ENCODE measurements at places on chromosomes 6 and 20. TPM values are rescaled to one million over a fixed set of nuclear protein-coding genes. Genes with fewer than 3 reads are reported as not detected.

The HSPA12B gene
- 0.12 TPM for total RNA-seq

The PRDM13 gene
- total RNA-seq, result not detected

The CST1 gene
- total RNA-seq, result not detected

The SOBP gene
- total RNA-seq, result 0.47 TPM

The GTSF1L gene
- not detected for total RNA-seq

The TRIM10 gene
- not detected for total RNA-seq

The LY86 gene
- total RNA-seq, result 2.5 TPM

The SLC29A1 gene
- total RNA-seq, result 2.6 TPM

The RALY gene
- 118 TPM for total RNA-seq

The MUC21 gene
- not detected for total RNA-seq

The DDX43 gene
- total RNA-seq, result 2.7 TPM

The VSTM2L gene
- not detected for total RNA-seq

The KCNS1 gene
- total RNA-seq, result not detected

The REM1 gene
- total RNA-seq, result not detected

The FBXO9 gene
- total RNA-seq, result 78.3 TPM

The OR2J3 gene
- not detected for total RNA-seq

The TAAR9 gene
- not detected for total RNA-seq

The RPL7L1 gene
- total RNA-seq, result 89.2 TPM

The RHAG gene
- total RNA-seq, result not detected

The KIF13A gene
- 1.5 TPM for total RNA-seq

The ADGRB3 gene
- not detected for total RNA-seq

The ZFAND3 gene
- 35.6 TPM for total RNA-seq

The POU5F1 gene
- 3.7 TPM for total RNA-seq

The PHACTR3 gene
- total RNA-seq, result not detected

The ZNF391 gene
- 4.2 TPM for total RNA-seq

The PPP1R14C gene
- total RNA-seq, result not detected

The CLVS2 gene
- not detected for total RNA-seq

The TRIM15 gene
- total RNA-seq, result not detected

The AIF1 gene
- total RNA-seq, result 12.9 TPM

The COX4I2 gene
- total RNA-seq, result not detected

The NR2E1 gene
- total RNA-seq, result not detected

The FOXS1 gene
- not detected for total RNA-seq

The DSN1 gene
- total RNA-seq, result 11.1 TPM

The RGS19 gene
- total RNA-seq, result 61.7 TPM

The KHDRBS2 gene
- not detected for total RNA-seq

The TSHZ2 gene
- 21.1 TPM for total RNA-seq

The LPA gene
- total RNA-seq, result not detected

The MAD2L1BP gene
- total RNA-seq, result 16.6 TPM

The ITPR3 gene
- 61.2 TPM for total RNA-seq

The OCSTAMP gene
- total RNA-seq, result not detected

The TCF15 gene
- not detected for total RNA-seq

The UBE3D gene
- total RNA-seq, result 9.3 TPM

The SPINT3 gene
- not detected for total RNA-seq

The MOG gene
- not detected for total RNA-seq

The SLC32A1 gene
- total RNA-seq, result not detected

The PPP1R3G gene
- 0.07 TPM for total RNA-seq

The ANGPT4 gene
- total RNA-seq, result not detected

The NEURL2 gene
- total RNA-seq, result 6.1 TPM

The FOXC1 gene
- total RNA-seq, result 0.12 TPM

The MTCH1 gene
- 160 TPM for total RNA-seq

The DPM1 gene
- total RNA-seq, result 37.6 TPM

The ARMC2 gene
- 7.5 TPM for total RNA-seq

The GSTA2 gene
- not detected for total RNA-seq

The MAS1 gene
- total RNA-seq, result not detected

The KIF25 gene
- total RNA-seq, result not detected

The CDH22 gene
- not detected for total RNA-seq

The C6orf163 gene
- 2.7 TPM for total RNA-seq

The CNKSR3 gene
- 0.20 TPM for total RNA-seq

Measured in T-cell (primary cell).